ENCODE measurements at places on chromosomes 16 and 17.

- H3K27ac ChIP-seq, result peak overlapping the region; percentile 25
These were observed 107.3 kb downstream of the OR1D5 start for GRCh38 chr17:2955931-2956582.

- H3K36me3 ChIP-seq, result peaks cover 32% of the 10 kb centered on the region
- peaks cover 36% of the 10 kb centered on the region for H3K4me1 ChIP-seq
These were observed 7.9 kb downstream of the GRN start for GRCh38 chr17:44352828-44353671.

DNA sequence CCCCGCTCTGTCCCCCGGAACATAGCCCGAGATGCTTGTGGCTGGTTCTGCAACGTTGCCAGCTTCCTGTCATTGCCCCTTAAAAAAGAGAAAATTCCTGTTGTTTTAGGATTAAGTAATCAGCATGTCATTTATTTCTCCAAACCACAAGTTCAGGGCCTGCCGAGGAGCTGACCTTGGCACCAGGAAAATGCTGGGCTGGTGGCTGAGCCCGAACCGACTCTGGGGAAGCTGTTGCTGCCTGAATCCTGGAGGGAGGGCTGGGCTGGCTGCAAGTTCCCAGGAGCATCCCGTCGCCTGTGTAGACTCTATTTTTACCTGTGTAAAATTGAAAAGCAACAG lies 130.9 kb upstream of the FOXF1 start:
- DNase-seq, result no peak
- no peaks in the 10 kb centered on the region for H3K4me1 ChIP-seq
- H3K36me3 ChIP-seq, result no peaks in the 10 kb centered on the region
- peaks cover 20% of the 10 kb centered on the region for H3K27me3 ChIP-seq
- no peak overlapping the region for H3K27ac ChIP-seq
- no peak overlapping the region for H3K4me3 ChIP-seq

DNA sequence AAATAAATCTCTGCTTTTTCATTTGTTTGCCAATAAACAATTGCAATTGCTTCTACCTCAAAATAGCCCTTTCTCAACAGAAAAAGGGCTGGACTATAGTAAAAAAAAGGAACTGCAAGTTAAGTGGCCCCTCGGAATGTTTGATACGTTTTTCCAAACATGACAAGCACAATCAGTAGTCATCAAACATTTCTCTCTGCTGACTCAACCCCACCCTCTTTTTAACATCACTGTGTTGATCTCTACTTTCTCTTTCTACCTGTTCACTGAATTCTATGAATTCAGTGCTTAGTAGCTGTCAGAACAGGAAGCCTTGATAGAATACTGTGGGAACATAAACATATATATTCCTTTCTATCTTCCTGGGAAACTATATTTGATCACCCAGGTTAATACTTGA lies 116.5 kb upstream of the AXIN2 start:
- H3K27me3 ChIP-seq, result no peaks in the 10 kb centered on the region
- no peaks in the 10 kb centered on the region for H3K4me1 ChIP-seq
- H3K27ac ChIP-seq, result no peak overlapping the region
- no peak overlapping the region for H3K4me3 ChIP-seq

DNA sequence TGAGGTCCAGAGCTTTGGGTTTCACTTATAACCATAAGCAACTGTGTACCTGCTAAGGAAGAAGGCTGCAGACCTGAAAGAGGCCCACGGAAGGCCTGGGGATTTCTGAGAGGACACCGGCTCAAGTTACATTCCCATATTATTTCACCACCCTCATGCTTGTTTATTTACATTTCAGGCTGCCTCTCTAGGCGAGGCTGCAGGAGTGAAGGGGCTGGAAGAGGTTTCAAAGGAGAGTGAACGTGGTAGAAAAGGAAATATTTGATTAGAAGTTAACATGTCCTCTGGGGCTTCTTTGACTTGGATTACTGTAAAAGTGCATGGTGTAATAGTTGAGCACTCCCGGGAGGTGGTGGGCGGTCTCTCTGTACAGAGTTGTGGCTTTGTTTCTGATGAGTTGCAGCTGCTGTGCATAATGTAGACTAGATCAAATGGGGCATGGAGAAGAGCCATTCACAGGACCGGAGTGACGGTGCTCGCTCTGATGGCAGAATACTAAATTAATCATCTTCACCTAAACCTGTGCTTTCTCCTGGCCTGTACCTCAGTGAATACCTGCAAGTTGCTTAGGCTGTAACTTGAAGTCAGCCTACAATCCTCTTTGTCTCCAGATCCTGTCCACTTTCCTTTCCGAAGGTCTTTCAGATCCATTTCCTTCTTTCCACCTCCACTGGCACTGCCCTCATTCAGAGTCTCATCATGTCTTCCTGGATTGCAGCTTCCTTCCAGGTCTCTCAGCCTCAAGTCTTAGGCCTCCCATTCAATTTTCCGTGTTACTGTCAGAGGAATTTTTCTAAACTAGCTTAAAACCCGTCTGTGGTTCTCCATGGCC lies 1.9 kb upstream of the CPD start:
- H3K4me1 ChIP-seq, result peaks cover 4% of the 10 kb centered on the region
- H3K27ac ChIP-seq, result peak overlapping the region; percentile 0
- H3K27me3 ChIP-seq, result no peaks in the 10 kb centered on the region
- DNase-seq, result no peak
- H3K4me3 ChIP-seq, result no peak overlapping the region
- no peaks in the 10 kb centered on the region for H3K36me3 ChIP-seq

Data from esophagus squamous epithelium (tissue), 5 donors.